ENCODE measurements at places on chromosomes 13 and 19.

DNA sequence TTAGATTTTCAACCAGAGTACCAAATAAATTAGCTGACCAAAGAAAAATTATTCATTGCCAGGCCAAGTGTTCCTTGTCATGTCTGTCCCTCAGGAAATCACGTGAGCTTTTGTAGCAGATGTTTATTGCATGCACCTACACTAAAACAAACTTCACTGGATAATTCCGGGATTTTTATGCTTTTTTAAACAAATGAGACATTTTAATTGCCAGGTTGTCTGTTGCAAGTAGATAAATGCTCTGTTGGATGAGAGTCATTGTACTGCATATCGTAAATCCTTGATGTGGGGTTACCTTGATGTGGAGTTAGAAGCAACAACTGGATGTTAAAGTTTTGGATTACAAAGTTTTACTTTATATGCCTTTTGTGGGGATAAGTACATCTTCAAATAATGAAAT lies 1187.7 kb upstream of the PCDH9 start:
- no peak for DNase-seq

DNA sequence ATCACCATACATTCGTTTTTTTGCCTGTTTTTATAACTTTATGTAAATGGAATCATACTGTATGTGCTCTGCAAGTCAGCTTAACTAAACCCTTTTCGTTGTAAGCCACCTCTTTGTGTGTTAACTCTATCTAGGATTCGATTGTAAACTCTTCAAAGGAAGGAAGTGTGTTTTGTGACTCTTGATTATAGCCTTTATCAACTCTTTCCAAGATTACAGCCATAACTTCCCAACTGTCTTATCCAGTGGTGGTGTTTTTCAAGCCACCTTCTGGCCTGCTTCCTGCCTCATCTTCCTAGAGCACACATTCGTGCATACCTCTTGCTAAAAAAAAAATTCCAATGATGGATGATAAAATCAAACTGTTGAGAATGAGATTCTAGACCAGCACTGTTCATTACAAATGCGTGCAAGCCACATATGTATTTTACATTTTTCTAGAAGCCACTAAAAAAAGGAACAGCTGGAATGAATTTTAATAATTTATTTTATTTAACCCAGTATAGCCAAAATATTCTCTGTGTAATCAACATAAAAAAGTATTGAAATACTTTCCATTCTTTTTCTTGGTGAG lies 12.0 kb upstream of the FBXL3 start:
- no peak for DNase-seq

GRCh38 chr19:58474291-58474996 lies 1.7 kb upstream of the ZNF446 start:
- DNase-seq: no peak

DNA sequence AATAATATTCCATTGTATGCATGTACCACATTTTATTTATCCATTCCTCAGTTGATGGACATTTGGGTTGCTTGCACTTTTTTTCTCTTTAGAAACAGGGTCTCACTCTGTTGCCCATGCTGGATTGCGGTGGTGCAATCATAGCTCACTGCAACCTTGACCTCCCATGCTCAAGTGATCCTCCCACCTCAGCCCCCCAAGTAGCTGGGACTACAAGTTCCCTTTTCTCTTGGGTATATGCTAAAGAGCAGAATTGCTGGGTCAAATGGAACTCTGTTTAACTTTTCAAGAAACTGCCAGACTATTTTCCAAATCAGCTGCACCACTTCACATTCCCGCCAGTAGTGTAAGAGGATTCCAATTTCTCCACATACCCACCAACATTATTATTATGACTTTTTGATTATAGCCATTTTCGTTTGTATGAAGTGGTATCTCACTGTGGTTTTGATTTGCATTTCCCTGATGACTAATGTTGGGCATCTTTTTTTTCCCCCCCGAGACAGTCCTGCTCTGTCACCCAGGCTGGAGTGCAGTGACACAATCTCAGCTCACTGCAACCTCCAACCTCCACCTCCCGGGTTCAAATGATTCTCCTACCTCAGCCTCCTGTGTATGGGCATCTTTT lies 7.6 kb upstream of the IPO5 start:
- DNase-seq: no peak

- DNase-seq: no peak
Observed at GRCh38 chr19:2135474-2136402, 15.6 kb downstream of the AP3D1 start.

GRCh38 chr13:57739089-57739488 lies 107.5 kb downstream of the PCDH17 start:
- no peak for DNase-seq

- no peak for DNase-seq
Observed at GRCh38 chr19:30344446-30345425, 27.4 kb upstream of the ZNF536 start.

GRCh38 chr13:80862456-80862855 lies 521.5 kb upstream of the SPRY2 start:
- no peak for DNase-seq

GRCh38 chr13:72850959-72851677 lies 69.2 kb downstream of the PIBF1 start:
- DNase-seq: no peak

GRCh38 chr19:1466461-1467214 lies 12.4 kb downstream of the C19orf25 start:
- DNase-seq: no peak

GRCh38 chr13:59504407-59504806 lies 659.3 kb downstream of the DIAPH3 start:
- DNase-seq: no peak

DNA sequence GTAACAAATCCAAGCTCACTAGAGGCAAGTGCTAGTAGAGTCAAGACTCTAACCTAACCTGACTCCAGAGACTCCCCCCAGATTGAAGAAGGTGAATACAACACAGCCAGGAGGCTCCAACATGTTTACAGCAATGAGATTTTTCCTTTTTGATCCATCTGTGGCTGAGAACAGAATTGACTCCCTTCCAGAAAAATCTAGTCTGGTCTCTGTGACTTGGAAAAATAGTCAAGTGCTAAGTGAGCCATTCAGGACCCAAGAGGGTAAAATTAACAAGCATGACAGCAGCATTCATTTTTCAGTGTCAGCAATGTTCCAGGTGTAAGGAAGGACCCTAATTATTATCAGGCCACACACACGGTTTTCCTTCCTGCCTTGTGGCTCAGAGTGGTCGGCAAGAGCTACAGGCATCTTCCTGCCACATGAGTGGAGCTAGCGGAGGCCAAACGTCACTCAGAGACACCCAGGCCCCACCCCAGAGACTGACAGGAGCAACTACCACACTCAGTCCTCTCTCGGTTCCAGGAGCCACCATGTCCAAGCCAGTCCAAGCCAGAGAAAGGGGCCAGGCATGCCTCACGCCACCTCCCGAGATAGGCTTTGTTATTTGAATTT lies 395.1 kb downstream of the FOXO1 start:
- DNase-seq: no peak

- no peak for DNase-seq
Observed at GRCh38 chr19:1521636-1522035, 2.2 kb upstream of the PLK5 start.

DNA sequence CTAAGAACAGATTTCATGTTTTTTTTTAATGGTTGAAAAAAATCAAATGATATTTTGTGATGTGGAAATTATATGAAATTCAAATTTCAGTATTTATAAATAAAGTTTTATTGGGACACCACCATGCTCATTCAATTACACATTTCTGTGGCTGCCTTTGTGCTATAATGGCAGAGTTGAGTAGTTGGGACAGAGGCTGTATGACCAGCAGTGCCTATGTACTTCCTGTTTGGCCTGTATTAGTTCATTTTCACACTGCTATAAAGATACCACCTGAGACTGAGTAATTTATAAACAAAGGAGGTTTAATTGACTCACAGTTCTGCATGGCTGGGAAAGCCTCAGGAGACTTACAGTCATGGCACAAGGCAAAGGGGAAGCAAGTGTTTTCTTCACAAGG lies 33.6 kb downstream of the AKAP11 start:
- no peak for DNase-seq

GRCh38 chr19:31595521-31595920 lies 246.3 kb upstream of the TSHZ3 start:
- no peak for DNase-seq

DNA sequence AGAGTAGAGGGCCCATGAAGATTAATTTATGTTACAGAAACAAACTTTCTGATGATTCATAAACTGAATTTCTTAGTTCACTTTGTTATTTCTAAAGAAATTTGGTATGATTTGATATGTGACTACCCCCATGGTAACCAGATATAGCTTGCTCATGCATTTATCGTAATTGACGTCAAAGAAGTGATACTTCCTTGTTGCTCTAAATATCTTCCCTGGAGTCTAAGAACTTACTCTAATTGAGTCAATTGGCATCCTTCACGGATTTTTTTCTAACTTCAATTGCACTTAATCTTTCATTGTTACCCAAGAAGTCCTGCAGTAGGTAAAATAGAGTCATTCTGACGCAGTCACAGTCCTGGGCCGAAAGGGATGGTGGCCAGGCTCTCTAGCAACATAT lies 240.9 kb downstream of the GPC5 start:
- no peak for DNase-seq

DNA sequence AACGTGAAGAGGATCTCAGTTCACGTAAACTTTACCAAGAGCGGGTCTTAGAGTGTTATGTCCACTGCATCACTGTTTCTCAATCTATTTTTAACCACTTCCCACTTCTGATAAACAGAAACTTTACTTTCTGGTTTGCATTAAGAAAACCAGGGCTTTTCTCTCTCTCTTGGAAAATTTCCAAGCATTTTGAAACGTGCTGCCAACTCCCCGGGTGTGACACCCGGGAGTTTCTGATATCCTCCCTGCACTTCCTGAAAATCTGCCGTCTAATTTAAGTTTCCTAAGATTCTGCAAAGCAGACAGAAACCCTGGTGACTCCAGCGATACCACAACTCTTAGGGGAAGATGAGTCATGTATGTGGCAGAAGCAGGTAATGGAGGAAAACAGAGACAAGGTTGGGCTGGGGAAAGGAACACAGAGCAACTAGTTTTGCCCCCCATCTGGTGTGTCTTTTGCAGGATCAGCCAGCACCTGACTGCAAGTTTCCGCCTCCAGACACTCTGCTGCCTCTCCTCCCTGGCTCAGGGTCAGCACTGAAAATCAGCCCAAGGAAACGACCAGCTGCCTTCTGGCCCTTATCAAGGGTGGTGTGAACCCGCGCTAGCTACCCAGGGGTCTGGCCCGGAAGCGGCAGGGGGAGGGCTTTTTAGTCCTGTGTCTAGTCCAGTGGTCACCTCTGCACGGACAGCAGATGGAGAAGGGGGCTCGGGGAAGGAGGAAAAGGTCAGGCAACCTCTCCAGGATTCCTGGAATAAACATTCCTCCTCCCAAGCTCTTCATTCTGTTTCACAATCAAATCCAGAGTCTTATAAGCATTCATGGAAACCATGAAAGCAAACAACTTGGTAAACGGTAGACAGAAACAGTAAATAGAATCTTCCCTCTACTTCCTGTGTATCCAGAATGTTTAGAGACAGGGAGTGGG lies 11.3 kb upstream of the FFAR2 start:
- no peak for DNase-seq

DNA sequence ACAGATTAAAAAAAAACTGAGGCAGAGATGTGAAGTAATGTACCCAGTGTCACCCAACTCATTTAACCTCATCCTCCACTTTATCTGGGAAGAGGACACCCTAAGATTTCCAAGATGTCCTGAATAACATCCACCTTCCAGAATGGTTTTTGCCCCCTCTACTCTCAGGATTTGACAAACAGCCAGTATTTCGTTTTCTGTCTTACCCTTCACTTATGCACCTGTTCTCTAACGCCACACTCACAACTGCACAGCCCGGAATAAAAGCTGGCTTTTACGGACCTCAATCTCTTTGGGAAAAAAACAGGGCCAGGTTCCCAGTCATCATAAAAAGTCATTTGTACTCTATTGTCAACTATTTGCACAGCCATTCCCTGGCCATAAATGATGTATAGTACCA lies 21.2 kb upstream of the CEACAM6 start:
- DNase-seq: no peak

Data from stimulated activated CD4-positive, alpha-beta T cell treated with anti-CD3 and anti-CD28 coated beads, Interleukin-12 subunit alpha, Interleukin-12 subunit beta, amount 100 ng/mL, for 4 hours (primary cell).